LHCN-M2 (cell line): ENCODE measurements at places on chromosomes 2 and 18. TPM values are rescaled to one million over a fixed set of nuclear protein-coding genes. Genes with fewer than 3 reads are reported as not detected.

KIF1A gene
- total RNA-seq = 0.75 TPM in 1 of 2 replicates, not detected in the other

RPRM gene
- not detected in 2 replicates for total RNA-seq

PPM1B gene
- total RNA-seq = 13.5 and 16.4 TPM in 2 replicates

LHCGR gene
- not detected in 2 replicates for total RNA-seq

C1QL2 gene
- total RNA-seq = not detected in 2 replicates

RAB6C gene
- not detected in 2 replicates for total RNA-seq

NT5DC4 gene
- not detected in 2 replicates for total RNA-seq

OBSL1 gene
- total RNA-seq = 62.1 and 69.0 TPM in 2 replicates

OR6B2 gene
- total RNA-seq = not detected in 2 replicates

CCL20 gene
- total RNA-seq = 1.3 and 2.3 TPM in 2 replicates

GPR39 gene
- total RNA-seq = 2.6 and 3.8 TPM in 2 replicates

MBP gene
- total RNA-seq = under 0.01 and 1.0 TPM in 2 replicates

PLB1 gene
- total RNA-seq = 1.4 and 1.5 TPM in 2 replicates

NUP35 gene
- total RNA-seq = 23.8 and 26.7 TPM in 2 replicates

ALKAL2 gene
- total RNA-seq = not detected in 2 replicates

ASB1 gene
- 23.8 and 30.4 TPM in 2 replicates for total RNA-seq

SETBP1 gene
- total RNA-seq = 0.77 and 1.6 TPM in 2 replicates

GPR45 gene
- total RNA-seq = not detected in 2 replicates

TBC1D8 gene
- 7.1 and 11.5 TPM in 2 replicates for total RNA-seq

RUFY4 gene
- not detected in 2 replicates for total RNA-seq

POTEJ gene
- not detected in 2 replicates for total RNA-seq

UGT1A3 gene
- total RNA-seq = not detected in 2 replicates

DYSF gene
- 44.2 and 59.5 TPM in 2 replicates for total RNA-seq

IL36G gene
- not detected in 2 replicates for total RNA-seq

NEU2 gene
- not detected in 2 replicates for total RNA-seq

RMDN2 gene
- 4.9 and 6.5 TPM in 2 replicates for total RNA-seq

NPHP1 gene
- total RNA-seq = 3.6 and 4.8 TPM in 2 replicates

EVX2 gene
- not detected in 2 replicates for total RNA-seq

ABCB11 gene
- not detected in 2 replicates for total RNA-seq

APCDD1 gene
- total RNA-seq = 3.1 and 8.2 TPM in 2 replicates

PROC gene
- total RNA-seq = not detected in 2 replicates

RNU2-63P gene
- not detected in 2 replicates for total RNA-seq

POTEC gene
- total RNA-seq = not detected in 2 replicates

FAM124B gene
- total RNA-seq = 0.06 TPM in 1 of 2 replicates, not detected in the other

STPG4 gene
- total RNA-seq = 0.17 and 0.19 TPM in 2 replicates

CPO gene
- total RNA-seq = not detected in 2 replicates

NT5C1B gene
- not detected in 2 replicates for total RNA-seq

CHST10 gene
- 12.4 and 17.1 TPM in 2 replicates for total RNA-seq

ANKRD53 gene
- total RNA-seq = 0.11 and 0.83 TPM in 2 replicates

GPBAR1 gene
- total RNA-seq = 0.06 TPM in 1 of 2 replicates, not detected in the other

CDH2 gene
- 30.3 and 31.1 TPM in 2 replicates for total RNA-seq

FIGN gene
- total RNA-seq = 3.7 and 5.4 TPM in 2 replicates

DYNAP gene
- not detected in 2 replicates for total RNA-seq
